ENCODE measurements at places on chromosomes 4 and X.
A peak's percentile ranks its signal among the peaks of the same experiment; 100 is the strongest.

DNA sequence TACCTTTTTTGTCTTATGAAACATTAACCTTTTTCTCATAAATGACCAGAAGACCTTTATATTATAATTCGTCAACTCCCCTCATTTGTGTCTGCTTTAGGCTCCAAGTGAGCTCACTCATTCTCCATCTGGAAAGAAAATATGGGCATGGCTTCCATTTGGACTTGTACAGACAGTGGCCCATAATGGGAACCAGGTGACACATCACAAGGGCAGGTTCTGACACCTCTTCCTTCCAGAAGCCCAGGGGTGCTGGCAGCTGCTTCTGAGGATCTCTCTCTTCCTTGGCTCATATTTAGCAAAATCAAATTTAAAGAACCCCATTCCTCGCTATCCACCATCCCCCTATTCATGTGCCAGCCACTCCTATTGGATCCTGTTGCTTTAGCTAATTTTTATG, 69.6 kb downstream of the CD38 start:
- no peak for DNase-seq
- no peak overlapping the region for H3K27ac ChIP-seq
- no peaks in the 10 kb centered on the region for H3K36me3 ChIP-seq
- no peaks in the 10 kb centered on the region for H3K27me3 ChIP-seq
- no peak overlapping the region for H3K4me3 ChIP-seq
- H3K4me1 ChIP-seq: no peaks in the 10 kb centered on the region

GRCh38 chr4:8665406-8666360, 73.1 kb downstream of the CPZ start:
- no peaks in the 10 kb centered on the region for H3K4me1 ChIP-seq
- H3K36me3 ChIP-seq: no peaks in the 10 kb centered on the region
- no peak overlapping the region for H3K27ac ChIP-seq
- peaks cover 56% of the 10 kb centered on the region for H3K27me3 ChIP-seq
- no peak for DNase-seq

DNA sequence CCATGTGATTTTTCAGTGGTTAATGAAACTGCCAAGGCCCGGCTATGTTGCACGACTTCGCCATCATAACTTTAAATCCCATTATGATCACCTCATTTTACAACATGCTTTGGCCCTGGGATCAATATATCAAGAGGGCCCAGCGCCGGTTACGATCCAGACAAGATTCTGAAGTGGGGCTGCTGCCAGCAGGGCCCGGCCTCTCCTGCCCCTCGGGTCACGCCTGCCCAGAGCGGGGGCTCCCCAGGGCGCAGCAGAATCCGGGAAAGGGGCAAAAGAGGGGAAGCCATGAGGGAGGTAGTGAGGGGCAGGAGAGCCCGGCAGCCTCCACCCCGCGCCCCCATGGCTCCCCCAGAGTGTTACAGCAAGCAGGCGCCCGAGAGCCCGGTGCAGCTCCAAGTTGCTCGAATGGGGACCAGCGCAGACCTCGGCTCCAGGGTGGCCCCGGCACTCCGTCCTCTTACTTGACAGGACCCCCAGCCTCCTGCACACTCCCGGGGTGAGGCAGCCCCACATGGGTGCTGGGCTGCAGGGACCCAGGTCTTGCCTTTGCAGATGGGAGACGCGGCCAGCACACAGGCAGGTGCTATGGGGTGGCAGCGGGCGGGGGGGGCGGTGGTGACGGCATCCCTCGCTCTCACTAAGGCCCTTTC, 129.8 kb upstream of the NKX1-1 start:
- no peaks in the 10 kb centered on the region for H3K36me3 ChIP-seq
- no peaks in the 10 kb centered on the region for H3K4me1 ChIP-seq
- no peak for DNase-seq
- H3K27me3 ChIP-seq: peaks cover 70% of the 10 kb centered on the region
- no peak overlapping the region for H3K27ac ChIP-seq

GRCh38 chrX:17027931-17028330, 81.5 kb downstream of the REPS2 start:
- H3K4me1 ChIP-seq: no peaks in the 10 kb centered on the region
- no peaks in the 10 kb centered on the region for H3K36me3 ChIP-seq
- DNase-seq: no peak
- no peaks in the 10 kb centered on the region for H3K27me3 ChIP-seq
- no peak overlapping the region for H3K4me3 ChIP-seq

DNA sequence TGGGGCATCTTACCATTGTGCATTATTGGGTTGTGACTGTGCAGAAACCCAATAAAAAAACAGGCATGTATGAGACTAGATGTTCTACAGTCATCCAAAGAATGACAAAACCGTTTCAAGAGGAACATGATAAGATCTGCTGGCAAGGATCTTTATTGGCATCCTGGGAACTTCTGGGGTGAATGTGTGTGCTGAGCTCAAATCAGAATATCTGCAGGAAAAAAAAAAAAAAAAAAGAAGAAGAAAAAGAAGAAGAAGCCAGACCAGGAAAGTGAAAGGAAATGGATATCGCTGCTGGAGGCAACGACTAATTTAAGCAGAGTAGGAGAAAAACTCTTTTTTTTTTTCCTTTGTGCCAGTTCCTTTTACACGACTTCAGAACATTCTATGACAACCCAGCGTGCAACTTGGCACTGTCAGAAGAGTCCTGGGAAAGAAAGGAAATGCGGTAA, 484.2 kb upstream of the BOD1L1 start:
- H3K27me3 ChIP-seq: no peaks in the 10 kb centered on the region
- H3K36me3 ChIP-seq: no peaks in the 10 kb centered on the region
- no peaks in the 10 kb centered on the region for H3K4me1 ChIP-seq
- peak; percentile 4 for DNase-seq
- no peak overlapping the region for H3K27ac ChIP-seq
- H3K4me3 ChIP-seq: no peak overlapping the region

GRCh38 chr4:17688011-17688441, 73.6 kb downstream of the MED28 start:
- no peaks in the 10 kb centered on the region for H3K27me3 ChIP-seq
- no peak overlapping the region for H3K4me3 ChIP-seq
- DNase-seq: no peak
- no peaks in the 10 kb centered on the region for H3K4me1 ChIP-seq

DNA sequence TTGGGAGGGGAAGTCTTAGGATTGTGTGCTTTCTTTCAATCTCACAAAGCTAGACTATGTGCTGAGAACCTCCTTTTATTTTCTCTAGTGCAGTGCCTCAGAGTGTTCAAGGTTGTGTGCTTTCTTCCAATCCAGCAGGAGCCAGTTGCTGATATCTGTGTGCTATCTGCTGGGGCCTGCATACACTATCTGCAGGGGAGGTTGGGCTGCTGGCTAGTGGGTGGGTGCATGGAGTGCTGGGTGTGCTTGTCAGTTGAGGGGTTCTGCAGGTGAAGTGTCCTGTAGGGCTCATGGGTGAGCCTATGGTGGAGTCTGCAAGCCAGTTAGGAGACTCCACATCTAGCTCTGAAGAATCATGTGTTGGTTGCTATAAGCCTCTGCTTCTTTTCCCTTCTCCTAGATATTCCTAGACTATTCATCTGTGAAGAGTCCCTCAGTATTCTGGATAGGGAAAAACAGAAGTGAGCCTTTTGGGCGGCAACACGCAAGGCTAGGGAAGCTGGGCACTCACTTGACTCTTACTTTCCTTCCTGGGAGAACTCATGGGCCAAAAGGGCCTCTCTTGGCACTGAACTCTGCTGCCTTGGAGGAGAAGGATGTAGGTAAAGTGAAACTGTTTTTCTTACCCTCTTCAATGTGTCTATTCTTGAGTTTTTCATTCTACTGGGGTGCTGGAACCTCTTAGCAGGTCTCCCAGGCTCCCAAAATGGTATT, 8.0 kb upstream of the CISD2 start:
- no peak overlapping the region for H3K4me3 ChIP-seq
- H3K27me3 ChIP-seq: no peaks in the 10 kb centered on the region
- no peaks in the 10 kb centered on the region for H3K4me1 ChIP-seq
- DNase-seq: no peak
- H3K27ac ChIP-seq: no peak overlapping the region

GRCh38 chr4:70855464-70855863, 15.8 kb upstream of the GRSF1 start:
- no peaks in the 10 kb centered on the region for H3K27me3 ChIP-seq
- no peak for DNase-seq
- H3K27ac ChIP-seq: no peak overlapping the region
- H3K36me3 ChIP-seq: no peaks in the 10 kb centered on the region

GRCh38 chrX:10133980-10134676, 22.6 kb upstream of the CLCN4 start:
- no peak overlapping the region for H3K27ac ChIP-seq
- DNase-seq: no peak
- no peaks in the 10 kb centered on the region for H3K27me3 ChIP-seq
- no peaks in the 10 kb centered on the region for H3K36me3 ChIP-seq
- H3K4me1 ChIP-seq: no peaks in the 10 kb centered on the region
- no peak overlapping the region for H3K4me3 ChIP-seq

DNA sequence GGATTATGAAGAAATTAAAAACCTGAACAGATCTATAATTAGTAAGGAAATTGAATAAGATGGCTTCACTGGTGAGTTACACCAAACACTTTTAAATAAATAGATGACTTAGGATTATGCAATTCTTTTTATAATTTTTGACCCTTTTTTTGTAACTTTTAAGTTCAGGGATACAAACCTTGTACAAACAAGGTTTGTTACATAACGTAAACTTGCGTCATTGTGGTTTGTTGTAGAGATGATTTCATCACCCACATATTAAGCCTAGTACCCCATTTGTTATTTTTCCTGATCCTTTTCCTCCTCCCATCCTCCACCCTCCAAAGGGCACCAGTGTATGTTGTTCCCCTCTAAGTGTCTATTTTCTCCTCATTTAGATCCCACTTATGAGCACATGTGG, 75.7 kb downstream of the CPEB2 start:
- H3K27ac ChIP-seq: no peak overlapping the region
- H3K4me1 ChIP-seq: no peaks in the 10 kb centered on the region
- no peaks in the 10 kb centered on the region for H3K27me3 ChIP-seq

DNA sequence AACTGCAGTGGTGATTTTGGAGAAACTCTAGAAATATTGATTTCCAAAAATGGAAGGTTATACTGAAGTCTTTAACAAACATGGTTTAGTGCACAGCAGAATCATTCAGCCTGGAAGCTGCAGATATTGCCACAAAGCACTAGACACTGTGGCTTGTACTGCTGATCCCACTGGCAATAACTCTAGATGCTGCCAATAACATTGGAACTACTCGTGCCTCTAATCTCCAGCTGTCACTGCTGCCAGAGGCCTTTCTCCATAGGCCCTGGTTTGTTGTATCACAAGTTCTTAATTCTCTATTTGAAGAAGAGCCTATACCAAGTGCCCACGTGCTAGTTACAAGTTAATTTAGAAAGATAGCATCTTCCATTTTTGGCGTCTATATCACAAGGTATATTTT, 19.3 kb downstream of the DMP1 start:
- H3K36me3 ChIP-seq: no peaks in the 10 kb centered on the region
- H3K4me3 ChIP-seq: no peak overlapping the region
- H3K27ac ChIP-seq: no peak overlapping the region

DNA sequence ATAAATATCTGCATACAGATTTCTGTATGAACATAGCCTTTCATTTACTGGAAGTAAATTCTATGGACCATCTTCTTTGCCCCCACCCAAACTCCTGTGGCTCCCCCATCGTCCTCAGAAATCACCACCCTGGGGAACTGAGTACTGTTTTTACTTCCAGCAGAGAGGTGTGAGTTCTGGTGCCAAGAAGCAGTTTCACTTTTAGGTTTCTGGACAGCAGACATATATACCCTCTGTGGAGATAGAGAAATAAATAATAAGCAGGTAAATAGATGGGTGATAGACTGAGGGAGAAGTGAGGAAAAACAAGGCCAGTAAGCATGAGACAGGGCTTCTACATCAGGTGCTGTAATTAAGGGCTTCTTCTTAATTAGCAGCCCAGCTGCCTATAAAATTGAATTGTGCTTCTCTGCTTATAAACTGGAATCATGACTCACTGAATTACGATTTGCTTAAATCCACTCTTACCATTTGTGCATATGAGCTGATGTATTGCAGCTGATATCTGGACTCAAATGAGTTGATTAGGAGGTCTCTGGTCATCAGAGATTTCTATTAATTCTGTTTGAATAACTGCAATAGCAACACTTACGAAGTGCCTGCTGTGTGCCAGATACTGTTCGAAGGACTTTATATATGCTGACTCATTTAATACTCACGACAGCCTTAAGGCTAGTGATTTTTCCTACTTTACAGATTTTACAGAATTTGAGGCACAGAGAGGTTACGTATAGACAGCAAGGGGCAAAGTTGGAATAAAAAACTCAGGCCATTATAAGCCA, 60.8 kb upstream of the DHX15 start:
- peaks cover 38% of the 10 kb centered on the region for H3K4me1 ChIP-seq
- H3K36me3 ChIP-seq: no peaks in the 10 kb centered on the region
- H3K4me3 ChIP-seq: no peak overlapping the region
- H3K27me3 ChIP-seq: no peaks in the 10 kb centered on the region

DNA sequence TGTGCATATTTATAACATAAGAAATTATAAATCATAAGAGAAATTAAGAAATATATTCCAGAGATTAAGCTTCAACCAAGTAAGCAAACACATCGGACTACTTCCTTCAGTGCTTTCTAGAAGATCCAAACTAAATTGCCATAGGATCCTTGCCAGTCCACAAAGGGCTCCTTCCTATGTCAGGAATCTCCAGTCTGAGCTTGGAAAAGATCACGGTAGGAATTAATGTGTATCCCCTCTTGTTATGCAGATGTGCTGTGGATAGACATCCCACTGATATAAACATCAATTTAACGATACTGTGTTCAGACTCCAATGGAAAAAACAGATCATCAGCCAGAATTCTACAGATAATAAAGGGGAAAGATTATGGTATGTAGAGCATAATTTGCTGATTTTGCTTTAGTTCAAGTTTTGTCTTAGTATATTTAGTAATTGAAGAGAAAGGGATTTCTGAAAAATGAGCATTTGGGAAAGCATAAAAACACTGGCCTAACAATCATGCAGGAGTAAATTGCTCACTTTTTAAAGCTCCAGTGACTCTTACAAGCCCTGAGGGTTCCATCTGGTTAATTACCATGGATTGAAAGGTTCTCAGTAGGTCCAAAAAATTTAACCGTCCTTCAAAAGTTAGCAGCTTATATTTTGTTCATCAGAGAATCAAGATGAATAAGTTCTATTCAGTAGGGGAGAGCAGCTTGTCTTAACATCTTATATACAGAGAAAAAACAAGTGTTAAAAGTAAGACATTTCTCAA, 65.9 kb downstream of the HHIP start:
- no peaks in the 10 kb centered on the region for H3K36me3 ChIP-seq
- no peak overlapping the region for H3K4me3 ChIP-seq
- no peaks in the 10 kb centered on the region for H3K27me3 ChIP-seq
- no peak for DNase-seq

- peak overlapping the region; percentile 85 for H3K27ac ChIP-seq
- no peak for DNase-seq
- peak overlapping the region; percentile 93 for H3K4me3 ChIP-seq
- no peaks in the 10 kb centered on the region for H3K36me3 ChIP-seq
Measured at GRCh38 chr4:87005690-87006425, 71.0 kb downstream of the AFF1 start.

DNA sequence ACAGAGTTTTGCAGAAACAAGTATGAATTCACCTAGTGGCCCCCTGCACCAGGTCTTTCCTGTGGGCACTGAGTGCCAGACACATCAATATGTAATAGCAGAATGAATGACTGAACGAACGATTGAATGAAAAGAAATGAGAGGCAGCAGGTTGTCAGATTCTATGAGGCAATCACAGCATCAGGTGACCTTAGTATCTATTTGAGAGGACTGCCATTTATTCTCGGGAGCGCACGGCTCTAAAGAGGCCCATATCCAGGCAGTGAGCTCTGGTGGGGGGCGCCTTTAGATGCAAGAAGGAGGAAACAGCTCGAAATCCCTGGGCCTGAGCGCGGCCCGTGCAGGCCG, 528 bp upstream of the SLC25A4 start:
- peaks cover 8% of the 10 kb centered on the region for H3K4me1 ChIP-seq
- H3K27ac ChIP-seq: no peak overlapping the region
- H3K36me3 ChIP-seq: no peaks in the 10 kb centered on the region
- peak overlapping the region; percentile 71 for H3K4me3 ChIP-seq
